GM23248 (cell line): ENCODE measurements at places on chromosomes 7 and 10. TPM values are rescaled to one million over a fixed set of nuclear protein-coding genes. Genes with fewer than 3 reads are reported as not detected.

NEURL1 gene
- total RNA-seq, result 0.63 and 1.1 TPM in 2 replicates

CNTNAP2 gene
- total RNA-seq, result not detected in 2 replicates

URGCP gene
- 29.6 and 36.8 TPM in 2 replicates for total RNA-seq

C10orf105 gene
- not detected in 2 replicates for total RNA-seq

SPDYE2B gene
- total RNA-seq, result not detected in 2 replicates

AGAP6 gene
- total RNA-seq, result 4.9 and 6.4 TPM in 2 replicates

SLC18A3 gene
- not detected in 2 replicates for total RNA-seq

GNGT1 gene
- total RNA-seq, result not detected in 2 replicates

FKBP6 gene
- total RNA-seq, result not detected in 2 replicates

DNA sequence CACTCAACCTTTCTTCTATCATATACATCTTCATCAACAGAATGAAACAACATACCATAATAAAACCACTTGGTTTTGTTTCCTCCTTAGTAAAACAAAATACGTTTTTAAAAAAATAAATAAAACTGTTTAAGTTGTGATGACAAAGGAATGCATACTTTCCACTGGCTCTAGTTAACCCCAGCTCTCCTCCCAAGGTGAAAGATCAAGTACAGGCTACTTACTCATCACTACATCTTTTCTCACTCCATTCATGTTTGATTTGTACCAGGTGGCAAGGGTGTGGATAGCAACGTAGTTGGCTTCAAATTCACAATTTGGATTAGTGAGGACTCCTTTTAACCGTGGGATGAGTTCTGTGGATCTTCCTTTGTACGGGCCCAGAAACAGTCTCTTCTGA, 14.7 kb downstream of the OGA start:
- DNase-seq, result no peak

GRCh38 chr10:49180444-49180860, 7.7 kb downstream of the TMEM273 start:
- no peak for DNase-seq

DNA sequence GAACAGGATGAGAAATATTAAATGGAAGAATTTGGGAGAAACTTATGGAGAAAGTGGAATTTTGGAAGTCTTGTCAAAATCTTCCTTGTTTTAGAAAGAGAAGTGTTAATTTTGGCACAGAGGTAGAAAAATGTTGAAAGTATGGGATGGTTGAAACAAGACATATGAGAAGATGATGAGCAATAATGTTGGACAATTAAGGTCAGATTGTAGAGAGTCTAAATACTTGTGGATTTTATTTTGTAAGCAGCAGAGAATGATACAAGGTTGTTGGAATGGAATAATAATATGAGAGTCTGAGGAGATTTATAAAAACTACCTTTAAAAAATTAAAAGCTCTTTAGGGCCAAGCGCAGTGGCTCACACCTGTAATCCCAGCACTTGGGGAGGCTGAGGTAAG, 34.6 kb downstream of the PHTF2 start:
- DNase-seq, result peak; percentile 29

DNA sequence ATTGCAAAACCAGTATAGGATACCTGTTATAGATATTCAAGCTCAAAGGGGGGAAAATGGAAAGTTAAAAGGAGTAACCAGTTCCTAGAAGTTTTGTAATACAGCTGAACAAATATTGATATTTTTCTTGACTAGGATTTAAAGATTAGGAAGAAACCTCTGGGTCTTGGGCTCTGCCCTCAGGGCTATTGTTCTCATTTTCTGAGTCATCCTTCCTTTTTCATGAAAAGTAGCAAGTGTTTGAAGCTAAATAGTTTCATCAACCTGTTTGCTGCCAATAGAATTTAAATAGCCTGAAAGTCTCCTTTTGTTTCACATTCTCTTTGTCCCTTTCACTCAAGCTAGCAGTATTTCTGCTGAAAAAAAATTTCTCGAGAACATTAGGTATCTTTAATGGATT, 1061.1 kb upstream of the GHITM start:
- no peak for DNase-seq

DNA sequence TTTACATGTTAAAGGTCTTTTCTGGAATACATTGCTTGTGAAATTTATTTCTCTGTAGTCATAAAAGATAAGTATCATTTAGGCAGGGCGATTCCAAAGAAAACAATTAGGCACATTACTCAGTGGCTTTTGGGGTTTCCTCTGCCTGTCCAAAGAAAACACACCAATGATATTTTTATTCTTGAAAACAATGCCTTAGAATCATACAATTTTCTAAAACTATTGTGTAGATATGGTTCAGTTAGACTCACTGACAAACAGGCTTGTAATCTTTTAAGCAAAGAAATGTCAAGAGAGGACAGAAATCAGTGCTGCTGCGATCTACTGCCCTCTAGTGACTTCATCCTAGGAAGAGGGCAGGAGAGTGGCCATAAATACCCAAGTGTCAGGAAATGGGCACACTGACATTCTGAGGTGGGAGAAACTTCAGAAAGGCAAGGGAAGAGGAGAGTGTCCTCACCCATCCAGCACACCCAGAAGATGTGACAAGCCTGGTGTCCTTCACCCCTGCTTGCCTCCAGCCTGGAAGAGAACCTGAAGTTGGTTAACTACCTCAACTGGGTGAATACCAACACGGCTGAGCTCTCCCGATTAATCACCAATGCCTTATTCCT, 120.5 kb downstream of the GALNT11 start:
- peak; percentile 67 for DNase-seq

DNA sequence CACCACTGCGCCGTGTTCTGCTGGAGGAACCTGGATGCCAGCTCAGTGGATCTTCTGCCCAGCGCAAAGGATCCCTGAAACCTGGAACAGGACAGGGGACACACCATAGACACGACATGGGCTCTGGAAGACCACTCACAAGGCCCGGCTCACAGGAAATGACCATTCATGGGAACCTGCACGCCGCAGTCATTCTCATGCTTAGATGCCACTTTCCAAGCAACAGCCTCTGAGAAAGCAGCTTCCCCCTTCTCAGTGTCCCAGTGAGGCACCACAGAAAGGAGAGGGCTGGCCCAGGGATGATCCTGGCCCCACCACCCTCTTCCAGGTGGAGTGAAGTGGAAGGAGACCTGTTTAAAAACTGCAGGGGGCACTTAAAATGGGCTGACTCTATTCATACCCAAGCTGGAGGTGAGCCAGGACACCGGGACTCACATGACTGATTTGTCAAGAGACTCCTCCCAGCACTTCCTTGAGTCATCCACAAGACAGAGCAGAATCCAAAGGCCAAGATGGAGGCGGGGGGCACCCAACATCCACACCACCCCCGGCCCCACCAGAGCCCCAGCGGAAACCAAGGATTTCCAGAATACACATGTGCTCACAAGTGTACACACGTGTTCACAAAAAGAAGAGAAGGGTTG, 11.2 kb downstream of the CTBP2 start:
- DNase-seq, result peak; percentile 90

GRCh38 chr7:2141651-2142050, 91.1 kb downstream of the MAD1L1 start:
- no peak for DNase-seq

- DNase-seq, result peak; percentile 47
Measured at GRCh38 chr7:47534322-47535034, 47.4 kb downstream of the TNS3 start.

- DNase-seq, result no peak
Measured at GRCh38 chr10:78531088-78531487, 497.4 kb downstream of the RPS24 start.

- DNase-seq, result peak; percentile 51
Measured at GRCh38 chr10:17210361-17210760, 8.9 kb upstream of the TRDMT1 start.

- DNase-seq, result peak; percentile 97
Measured at GRCh38 chr7:130009848-130010688, 41.1 kb downstream of the ZC3HC1 start.
